NCI-H187 treated with DMSO at 0.1 percent for 48 hours (cell line): ENCODE measurements at places on chromosomes 12 and 14.

DNA sequence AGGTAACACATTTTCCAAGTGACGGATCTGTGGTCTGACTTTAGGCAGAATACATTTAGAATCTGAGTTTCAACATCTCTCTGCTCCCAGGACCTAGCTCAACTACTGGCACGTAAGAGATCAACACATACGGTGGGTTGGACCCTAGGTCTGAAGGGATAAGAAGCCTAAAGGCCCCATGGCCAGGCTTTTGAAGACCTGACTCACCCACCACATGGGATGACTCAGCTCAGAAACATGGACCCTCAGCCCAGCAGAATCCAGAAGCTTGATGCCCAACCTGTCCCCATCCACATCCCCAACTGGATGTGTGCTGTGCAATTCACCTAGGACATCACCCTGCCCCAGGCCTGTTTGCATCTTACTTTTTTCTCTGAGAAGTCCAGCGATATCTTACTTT is 770.2 kb downstream of the BCL11B start:
- DNase-seq, result no peak

- no peak for DNase-seq
Measured at GRCh38 chr12:117986705-117987469, 18.1 kb upstream of the KSR2 start.

DNA sequence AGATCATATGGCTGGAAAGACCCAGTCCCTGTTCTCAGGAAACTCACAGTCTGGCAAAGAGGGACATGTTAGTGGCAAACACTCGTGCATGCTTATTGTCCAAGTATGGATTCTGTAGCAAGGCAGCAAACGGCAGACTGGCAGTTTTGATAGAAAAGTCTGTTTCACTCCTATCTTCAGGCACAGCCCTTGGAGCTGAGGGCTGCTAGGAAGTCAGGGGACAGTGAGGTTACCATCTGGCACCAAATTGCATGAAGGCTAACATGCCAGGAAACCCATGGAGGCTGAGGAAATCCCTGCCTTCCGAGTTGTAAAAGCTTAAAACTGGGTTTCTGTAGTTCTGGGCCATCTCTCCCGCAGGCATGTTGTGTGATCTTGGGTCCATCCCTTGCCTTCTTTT is 32.9 kb downstream of the CALM1 start:
- no peak for DNase-seq

DNA sequence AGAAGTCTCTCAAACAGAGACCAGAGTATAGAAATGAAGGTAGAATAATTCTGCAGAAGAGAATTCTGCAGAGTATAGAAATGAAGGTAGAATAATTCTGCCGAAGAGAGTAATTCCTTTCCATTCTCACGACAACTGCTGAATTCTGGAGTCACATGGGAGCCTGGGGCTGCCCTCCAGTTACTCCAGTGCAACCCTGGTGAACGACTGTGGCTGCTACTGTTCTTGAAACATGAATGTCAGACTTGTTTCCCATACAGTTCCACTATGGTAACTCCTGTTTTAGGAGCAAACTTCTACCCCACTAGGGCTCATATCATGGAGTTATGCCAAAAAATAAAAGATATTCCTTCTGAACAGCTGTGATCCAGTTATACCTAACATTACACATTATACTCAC is 164.4 kb downstream of the KICS2 start:
- no peak for DNase-seq

DNA sequence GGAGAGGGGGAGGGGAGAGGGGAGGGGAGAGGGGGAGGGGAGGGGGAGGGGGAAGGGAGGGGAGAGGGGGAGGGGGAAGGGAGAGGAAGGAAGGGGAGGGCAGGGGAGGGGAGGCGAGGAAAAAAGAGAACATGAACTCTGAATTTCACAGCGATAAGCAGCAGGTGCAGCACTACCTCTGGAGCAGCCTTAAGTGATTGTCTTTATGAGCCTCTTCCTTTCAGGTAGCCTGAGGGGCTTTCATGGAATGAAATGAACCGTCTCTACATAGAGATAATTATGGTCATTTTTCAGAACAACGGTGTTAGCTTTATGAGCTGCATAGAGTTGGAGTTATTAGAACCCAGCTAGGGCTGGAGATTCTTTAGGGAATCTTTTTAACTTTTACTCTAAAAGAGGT is 18.1 kb upstream of the PTCSC3 start:
- peak; percentile 94 for DNase-seq
